SK-N-SH (cell line): ENCODE measurements at places on chromosomes 16 and 17. TPM values are rescaled to one million over a fixed set of nuclear protein-coding genes. Genes with fewer than 3 reads are reported as not detected.

Gene CD300H
- not detected in 2 replicates for polyA plus RNA-seq

Gene OTOP2
- polyA plus RNA-seq = not detected in 2 replicates

Gene CDK3
- 14.6 and 22.1 TPM in 2 replicates for polyA plus RNA-seq

Gene ICAM2
- polyA plus RNA-seq = 0.08 TPM in 1 of 2 replicates, not detected in the other

Gene TMEM114
- polyA plus RNA-seq = not detected in 2 replicates

Gene ADAD2
- not detected in 2 replicates for polyA plus RNA-seq
